Fibroblast of skin of abdomen (primary cell): ENCODE measurements at places on chromosomes 3 and 15.

GRCh38 chr3:197951392-197951990 lies 1.5 kb downstream of the RPL35A start:
- DNase-seq: no peak

DNA sequence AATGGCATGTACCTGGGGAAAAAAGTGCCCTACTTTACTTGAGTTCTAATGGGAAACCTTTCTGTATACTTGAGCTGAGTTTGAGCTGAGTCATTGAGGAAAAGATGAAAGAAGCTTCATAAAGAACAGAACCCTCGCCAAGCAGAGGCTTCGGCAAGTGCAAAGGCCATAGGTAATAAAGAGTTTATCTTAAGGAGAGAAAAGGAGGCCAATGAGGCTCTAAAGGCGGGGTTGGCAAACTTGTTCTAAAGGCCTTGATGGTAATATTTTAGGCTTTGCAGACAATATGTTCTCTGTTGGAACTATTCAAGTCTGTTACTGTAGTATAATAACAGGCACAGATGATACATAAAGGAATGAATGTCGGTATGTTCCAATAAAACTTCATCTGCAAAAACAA lies 17.6 kb upstream of the TRAT1 start:
- DNase-seq: no peak

GRCh38 chr3:187473778-187474406 lies 105.7 kb downstream of the RTP4 start:
- DNase-seq: no peak

GRCh38 chr3:87509401-87509800 lies 233.0 kb upstream of the POU1F1 start:
- no peak for DNase-seq

DNA sequence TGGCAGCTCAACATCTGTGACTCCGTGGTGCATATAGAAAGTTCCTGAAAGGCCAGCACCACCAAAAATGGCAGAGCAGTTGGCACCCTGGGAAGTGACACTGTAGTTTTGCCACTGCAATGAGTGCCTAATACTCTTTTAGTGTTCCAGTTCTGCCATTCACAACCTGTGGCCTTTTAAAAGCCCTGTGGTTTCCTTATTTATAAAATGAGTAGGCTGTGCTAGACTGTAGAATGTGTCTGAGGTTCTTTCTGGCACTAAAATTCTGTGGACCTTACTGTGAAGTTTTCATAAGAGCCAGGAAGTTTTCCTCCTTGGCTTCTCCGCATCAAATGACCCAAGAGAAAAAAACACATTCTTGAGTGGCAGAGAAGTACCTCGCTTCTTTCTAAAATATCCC lies 74.1 kb downstream of the MME start:
- DNase-seq: no peak

- DNase-seq: no peak
These were observed 95.9 kb upstream of the PRR23C start for GRCh38 chr3:139140553-139140952.

GRCh38 chr3:151439652-151440125 lies 21.2 kb downstream of the IGSF10 start:
- peak; percentile 76 for DNase-seq

- no peak for DNase-seq
These were observed 137.7 kb downstream of the CHSY1 start for GRCh38 chr15:101114166-101114565.

DNA sequence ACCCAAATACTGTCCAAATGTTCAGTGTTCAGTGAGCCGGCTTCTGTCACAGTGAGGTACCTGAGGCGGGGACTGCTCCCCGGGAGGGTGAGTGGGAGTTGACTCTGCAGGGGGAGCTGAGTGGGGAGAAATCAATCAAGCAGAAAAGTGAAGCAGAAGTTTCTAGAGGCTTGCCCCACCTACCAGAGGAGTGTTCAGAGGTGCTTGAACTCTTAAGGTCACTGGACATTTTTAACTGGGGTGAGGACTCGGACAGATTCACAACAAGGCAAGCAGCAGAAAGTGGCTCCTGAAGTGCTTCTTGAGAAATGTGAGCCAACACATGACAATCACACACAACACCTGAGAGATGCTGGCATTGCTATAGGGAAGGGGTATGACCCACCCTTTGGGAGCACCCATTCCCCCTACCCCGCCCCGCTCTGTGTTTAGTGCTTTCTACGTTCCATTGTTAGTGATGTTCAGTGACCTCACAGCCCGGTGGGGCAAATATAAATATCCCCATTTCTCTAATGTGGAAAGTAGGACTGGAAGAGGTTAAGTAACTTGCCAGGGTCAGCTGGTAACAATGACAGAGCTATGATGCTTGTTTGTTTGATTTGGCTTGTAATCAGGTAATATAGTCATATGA lies 48.6 kb upstream of the AKAP13 start:
- DNase-seq: no peak

DNA sequence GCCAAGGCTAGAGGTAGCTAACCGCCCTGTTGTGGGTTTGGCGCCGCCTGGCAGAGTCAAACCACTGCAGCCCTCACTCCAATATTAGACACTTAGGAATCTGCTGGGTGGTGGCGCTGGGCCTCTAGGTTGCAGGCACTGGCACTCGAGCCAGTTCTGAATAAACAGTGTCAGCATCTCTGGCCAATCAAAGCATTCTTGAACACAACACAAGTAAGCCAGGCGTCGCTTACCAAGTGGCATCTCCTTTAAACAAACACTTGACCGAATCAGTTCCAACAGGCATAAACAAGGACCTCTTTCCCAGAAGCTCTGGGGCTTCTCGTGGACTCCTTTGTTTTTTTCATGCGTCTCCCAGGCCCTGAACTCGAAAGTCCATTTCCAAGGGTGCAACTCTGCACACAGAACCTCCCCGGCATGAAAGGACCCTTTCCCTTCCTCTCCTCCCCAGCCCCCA lies 82.3 kb downstream of the LRIG1 start:
- DNase-seq: no peak
